ENCODE measurements at places on chromosomes 6 and 20.

DNA sequence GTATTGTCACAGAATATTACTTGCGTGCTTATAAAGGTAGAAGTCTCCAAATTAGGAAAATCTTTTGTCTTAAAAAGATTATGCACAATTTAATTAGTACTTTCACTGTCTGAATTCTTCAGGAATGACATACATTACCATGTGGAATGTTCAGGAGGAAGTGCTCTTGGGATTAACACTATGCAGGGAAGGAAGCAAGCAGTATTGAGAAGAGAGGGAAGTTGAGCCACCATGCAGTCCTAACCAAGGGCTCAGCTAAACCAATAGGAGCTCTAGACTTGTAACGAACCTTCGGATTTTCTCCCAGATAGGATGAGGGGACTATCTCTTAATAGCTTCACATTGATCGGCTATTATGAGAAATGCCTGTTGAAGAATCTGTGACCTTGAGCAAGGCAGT, 918.4 kb upstream of the MANEA start:
- no peak for DNase-seq

- DNase-seq, result no peak
Observed at GRCh38 chr6:20441921-20442320, 40.2 kb downstream of the E2F3 start.

DNA sequence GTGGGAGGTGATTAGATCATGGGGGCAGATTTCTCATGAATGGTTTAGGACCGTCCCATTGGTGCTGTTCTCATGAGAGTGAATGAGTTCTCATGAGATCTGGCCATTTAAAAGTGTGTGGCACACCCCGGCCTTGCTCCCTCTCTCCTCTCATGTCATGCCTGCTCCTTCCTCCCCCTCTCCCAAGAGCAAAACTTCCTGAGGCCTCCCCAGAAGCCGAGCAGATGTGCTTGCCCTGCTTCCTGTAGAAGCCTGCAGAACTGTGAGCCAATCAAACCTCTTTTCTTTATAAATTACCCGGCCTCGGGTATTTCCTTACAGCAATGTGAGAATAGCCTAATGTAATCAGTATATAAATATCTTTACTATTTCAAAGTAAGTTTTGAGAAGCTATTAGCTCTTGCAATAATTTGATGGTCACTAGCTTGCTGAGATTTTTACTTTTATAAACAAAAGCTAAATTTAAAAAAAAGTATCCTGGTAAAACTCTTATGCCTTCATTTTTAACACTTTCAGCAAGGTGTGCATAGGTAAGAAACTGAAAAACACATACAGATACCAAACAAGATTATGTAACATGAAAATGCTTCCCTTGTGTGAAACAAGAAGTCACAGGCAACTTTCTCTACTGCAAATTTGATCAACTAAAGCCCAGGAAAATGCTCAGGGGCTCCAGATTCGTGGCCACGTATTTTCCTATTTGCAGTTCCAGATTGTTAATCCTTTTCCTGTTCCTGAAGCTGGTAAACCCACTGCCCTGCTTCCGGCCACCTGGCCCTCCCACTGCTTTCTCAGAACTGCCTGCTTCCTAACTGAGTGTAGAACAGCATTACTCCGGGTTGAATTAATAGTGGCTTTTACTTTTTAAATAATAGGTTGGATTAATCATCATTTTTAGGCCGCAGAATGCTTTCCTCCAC, 395.1 kb upstream of the CNR1 start:
- DNase-seq, result no peak

- no peak for DNase-seq
Observed at GRCh38 chr6:15872241-15873103, 209.6 kb upstream of the DTNBP1 start.

DNA sequence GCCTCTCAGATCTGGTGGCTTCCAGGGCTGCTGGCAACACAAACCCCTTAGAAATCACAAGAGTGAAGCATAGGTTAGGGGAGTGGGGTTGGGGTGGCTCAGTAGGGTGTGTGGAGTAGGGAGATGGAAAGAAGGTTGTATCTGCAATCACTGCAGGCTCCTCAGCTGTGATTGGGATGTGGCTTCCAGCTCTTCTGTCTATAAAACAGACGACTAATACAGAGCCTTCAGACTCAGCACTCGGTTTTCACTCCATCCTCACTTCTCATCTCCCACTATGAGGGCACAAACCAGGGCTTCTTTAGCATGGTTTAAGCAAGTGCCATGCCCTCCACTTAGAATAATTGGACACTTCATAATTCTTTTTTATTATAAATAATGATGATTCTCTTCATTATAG, 46.4 kb upstream of the CAP2 start:
- DNase-seq, result no peak

- no peak for DNase-seq
Observed at GRCh38 chr20:6388671-6389197, 265.9 kb upstream of the FERMT1 start.

DNA sequence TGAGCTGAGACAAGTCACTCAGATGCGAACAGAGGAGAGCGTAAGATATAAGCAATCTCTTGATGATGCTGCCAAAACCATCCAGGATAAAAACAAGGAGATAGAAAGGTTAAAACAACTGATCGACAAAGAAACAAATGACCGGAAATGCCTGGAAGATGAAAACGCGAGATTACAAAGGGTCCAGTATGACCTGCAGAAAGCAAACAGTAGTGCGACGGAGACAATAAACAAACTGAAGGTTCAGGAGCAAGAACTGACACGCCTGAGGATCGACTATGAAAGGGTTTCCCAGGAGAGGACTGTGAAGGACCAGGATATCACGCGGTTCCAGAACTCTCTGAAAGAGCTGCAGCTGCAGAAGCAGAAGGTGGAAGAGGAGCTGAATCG, 9.5 kb upstream of the SNRNP48 start:
- no peak for DNase-seq

- DNase-seq, result peak; percentile 81
Observed at GRCh38 chr6:3848925-3849605, at the start of gene FAM50B. FAM50B (plus strand) TSS chr6:3849373; CDS start chr6:3849812, 439 bp downstream.

DNA sequence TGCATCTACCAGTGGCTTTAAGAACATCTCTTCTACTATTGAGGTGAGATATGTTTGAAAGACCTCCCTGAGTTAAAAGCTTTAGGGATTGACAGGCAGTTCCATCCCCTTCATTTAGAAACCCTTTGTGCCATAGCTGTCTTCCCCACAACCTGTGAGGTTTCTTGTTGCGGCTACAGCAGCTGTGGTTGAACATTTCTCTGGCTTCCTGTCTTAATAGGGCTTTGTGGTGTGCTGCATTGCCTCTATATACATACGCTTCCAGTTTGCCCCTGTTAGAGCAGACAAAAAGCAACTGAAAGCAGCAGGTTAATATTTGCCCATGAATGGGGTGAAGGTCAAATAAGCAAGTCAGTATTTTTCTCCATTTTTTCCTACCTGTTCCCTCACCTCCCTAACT, 210.2 kb downstream of the TMEM200A start:
- DNase-seq, result no peak

DNA sequence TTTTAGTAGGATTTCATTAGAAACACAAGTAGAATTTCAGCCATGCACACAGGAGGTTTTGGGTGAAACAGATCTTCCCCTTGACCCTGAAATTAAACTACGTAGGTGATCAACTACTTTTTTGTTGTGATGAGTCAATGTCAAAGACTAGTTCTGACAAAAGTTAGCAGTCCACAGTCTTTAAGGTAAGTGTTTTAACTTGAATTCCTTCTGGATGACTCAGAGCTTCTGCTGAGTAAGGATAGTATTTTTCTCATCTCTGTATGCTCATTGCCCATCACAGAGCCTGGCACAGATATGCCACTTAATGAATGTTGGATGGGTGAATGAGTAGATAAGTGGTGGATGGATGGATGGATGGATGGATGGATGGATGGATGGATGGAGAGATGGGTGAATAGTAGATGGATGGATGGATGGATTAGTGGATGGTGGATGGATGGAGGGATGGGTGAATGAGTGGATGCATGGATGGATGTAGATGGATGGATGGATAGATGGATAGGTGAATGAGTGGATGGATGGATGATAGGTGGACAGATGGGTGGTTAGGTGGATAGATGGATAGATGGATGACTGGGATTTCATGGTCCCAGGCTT, 165.3 kb downstream of the ZMYND8 start:
- DNase-seq, result peak; percentile 16

DNA sequence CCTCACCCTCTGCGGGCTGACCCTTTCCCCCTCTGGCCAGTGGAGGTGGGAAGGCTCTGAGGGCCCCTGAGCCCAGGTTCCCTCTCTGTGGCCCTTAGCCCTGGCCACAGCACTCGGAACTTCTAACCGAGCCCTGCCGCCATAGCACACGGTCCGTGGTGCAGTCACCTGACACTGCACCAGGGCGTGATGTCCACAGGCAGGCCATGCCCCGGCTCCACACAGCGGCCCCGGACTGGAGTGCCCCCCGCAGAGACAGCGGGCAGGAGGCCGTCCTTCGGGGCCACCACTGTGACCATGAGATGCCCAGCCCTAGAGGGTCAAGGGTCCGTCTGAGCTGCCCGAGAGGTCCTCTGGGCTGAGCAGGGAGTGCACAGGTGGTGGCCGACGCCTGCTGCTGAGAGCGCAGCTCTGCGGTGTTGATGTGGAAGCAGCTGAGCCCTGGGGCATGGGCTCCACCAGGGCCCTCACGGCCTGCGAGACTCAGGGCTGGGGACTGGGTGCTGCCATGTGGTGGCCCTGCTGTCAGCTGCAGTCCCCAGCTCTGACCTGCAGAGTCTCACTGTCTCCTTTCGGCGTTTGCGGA, 11.2 kb upstream of the BHLHE23 start:
- DNase-seq, result no peak

DNA sequence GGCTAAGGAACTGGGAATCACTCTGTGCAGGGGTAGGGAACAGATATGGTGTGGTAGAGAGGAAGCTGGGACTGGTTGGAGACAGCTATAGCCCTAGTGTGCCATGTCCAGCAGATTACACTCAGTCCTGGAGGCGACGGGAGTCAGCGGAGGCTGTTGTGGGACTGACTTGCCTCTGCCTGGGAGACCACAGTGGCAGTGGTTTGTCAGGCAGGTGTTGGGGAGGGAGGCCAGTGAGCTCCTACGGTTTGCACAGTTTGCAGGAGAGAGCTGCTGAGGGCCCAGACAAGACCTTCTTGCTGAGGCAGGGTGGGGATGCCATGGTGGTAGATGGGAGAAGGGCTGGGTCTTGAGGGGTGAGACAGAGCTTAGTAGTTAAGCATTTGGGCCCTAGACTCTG, 4.9 kb downstream of the PLCG1 start:
- no peak for DNase-seq

DNA sequence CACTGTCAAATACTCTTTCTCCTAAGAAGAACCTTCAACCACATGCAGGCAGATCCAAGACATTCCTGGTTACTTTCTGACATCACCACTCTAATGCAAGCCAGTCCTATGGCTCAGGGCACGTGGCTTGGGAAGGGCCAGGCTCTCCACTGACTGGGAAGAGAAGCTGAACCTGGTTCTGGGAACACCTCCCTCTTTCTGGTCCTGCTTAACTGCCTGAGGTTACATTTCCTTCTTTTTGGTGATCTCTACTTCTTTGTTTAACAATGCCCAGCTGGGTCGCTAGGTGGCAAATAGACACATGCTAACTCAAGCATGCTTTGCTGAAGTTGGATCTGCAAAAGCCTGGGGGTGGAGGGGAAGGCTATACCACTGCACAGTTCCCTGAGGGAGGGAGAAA, 249.8 kb downstream of the GMDS start:
- DNase-seq, result no peak

DNA sequence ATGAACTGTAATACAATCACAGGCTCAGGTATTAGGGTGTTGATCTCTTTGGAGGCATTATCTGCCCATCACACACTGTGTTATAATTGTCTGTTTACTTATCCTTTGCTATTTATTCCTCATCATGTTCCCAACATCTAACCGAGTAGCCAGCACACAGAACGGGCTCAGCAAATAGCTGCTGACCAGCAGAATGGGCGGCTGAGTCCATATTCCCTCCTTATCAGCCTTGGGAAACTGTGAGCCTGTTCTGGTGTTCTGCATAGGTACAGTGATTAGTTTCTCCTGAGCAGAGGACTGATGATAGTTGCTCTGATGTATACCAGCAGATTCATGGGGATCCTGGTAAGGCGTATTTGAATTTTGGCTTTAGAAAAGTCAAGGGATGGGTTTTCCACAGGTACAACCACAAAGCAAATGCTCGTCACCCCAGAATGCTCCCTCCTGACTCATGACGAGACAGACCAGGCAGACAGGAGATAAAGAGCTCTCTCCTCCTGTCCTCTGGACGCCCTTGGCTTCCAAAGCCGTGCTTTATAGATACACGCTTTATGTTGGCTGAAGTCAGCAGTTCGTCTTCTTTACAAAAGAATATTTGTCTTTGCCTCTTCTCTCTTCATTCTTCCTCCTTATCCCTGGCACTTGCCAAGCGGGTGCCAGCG, 166.7 kb downstream of the TTLL2 start:
- DNase-seq, result no peak

DNA sequence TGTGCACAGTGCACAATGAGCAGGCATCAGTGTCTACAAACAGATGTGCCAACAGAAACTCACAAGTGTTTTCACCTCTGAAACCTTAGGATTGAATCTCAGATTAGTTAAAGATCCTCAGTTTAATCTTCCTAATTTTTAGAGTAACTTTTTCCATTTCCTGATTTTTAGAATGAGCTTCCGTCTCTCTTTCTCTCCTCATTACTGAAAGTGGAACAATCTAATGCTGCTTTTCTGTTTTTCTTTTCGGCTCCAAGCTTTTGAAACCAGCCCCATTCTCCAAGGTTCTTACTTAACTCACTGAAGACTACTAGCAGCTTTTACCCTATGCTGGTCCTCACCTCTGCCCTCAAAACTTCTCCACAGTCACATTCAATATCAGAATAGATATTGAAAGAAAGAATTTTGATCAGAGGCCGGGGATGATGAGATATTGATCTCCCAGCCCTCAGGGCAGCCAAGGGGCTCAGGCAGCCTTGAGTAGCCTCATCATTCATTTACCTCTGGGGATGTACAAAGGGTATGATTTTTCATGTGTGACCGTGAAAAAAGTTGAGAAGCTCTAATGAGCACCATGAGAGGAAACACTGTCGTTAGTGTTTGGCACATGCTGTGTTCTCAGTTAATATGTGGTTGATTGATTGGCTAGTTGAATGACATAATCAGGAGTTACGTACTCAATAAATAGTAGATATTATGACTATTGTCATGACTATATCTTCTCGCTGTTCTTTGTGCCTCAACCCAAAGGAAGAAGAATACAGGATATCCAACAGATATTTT, 11.9 kb upstream of the STK38 start:
- no peak for DNase-seq

DNA sequence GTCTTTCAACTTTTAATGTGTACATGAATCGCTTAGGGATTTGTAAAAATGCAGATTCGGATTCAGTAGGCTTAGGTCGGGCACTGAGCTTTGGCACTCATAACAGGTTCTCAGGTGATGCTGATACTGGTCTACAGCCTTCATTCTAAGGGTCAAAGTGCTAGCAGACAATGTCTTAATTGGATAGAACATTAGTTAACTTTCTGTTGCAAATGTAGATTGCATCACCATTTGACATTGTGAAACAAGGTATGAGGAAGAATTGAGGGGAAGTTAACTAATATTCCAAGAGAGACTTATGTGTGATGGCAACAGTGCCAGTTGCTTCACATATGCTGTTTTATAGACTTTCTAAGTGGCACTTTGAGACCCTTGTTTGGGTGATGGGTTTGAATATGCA, 86.9 kb downstream of the MLIP start:
- DNase-seq, result no peak

Measured in HCEC 1CT (cell line).